ENCODE measurements at places on chromosomes 7 and 10.

DNA sequence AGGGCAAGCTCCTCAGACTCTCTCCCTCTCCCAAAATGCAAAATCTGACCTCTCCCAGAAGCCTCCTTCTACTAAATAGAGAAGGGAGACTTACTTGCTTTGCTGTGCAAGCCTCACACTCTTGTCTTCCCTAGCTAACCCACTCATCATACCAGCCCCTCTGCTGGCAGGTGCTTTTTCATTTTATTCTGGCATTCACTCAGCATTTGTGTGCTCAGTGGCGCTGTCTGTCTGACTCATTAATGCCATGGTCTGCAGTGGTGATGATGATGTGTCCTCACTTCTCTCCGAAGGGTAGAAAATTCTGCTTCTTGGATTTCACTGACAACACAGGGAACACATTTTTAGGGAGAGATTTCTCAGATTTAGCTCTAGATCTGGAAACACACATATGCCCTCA is 22.0 kb upstream of the BTRC start:
- no peak for DNase-seq

- no peak for DNase-seq
Measured at GRCh38 chr10:7756360-7756992, 31.3 kb downstream of the KIN start.

DNA sequence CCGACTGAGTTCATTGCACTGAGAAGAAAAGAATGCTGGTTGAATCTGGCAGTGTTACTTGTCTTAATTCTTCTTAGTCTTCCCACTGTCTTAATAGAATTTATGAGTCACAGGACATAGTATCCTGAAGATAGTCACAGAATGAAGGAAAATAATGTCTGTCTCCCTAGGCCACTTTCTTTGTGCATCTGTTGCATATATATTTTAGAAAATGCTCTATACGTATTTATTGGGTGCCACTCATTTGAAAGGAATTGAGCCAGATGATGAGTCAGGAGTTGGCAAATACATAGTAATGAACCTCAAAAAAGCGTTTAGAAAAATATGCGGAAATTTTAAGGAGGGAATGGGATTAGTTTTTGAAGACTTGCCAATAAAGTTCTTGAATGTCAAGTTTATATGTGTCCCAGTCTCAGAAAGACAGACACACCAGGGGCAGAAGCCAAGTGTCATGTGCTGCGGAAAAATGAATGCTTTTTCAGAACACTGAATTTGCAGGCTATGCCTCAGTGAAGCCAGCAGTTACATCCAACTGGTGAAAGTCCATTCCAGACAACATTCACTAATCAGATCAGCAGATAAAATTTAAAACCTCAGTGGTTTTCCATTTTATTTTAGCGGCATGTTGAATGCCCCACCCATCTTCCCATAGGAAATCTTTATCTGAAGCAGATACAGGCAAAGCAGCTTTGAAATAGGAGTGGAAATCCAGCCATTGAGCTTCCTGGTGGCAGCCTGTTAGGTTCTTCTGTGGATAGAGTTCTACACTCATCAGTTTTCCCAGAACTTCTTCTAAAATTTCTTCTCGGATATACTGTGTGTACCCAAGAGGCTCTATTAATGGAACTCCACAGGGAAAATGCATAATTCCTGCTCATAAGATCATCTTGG is 308.4 kb downstream of the BICC1 start:
- no peak for DNase-seq

DNA sequence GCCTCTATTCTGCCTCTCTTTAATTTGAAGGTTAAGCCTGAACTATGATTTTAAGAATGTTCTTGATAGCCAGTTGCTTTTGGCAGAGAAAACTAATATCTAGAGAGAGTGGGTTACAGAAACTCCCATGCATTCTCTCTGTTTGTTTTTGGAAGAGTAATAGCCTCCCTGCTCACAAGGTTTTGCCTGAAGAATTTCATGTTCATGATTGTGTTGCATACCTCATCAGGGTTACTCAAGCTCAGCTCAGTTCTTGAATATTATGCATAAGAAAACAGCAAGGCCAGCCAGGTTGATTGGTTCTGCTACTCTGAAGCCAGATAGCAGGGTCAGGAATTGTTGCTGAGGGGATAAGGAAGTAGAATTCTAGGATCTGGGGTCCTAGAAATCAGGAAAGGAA is 137.4 kb downstream of the MDFIC start:
- no peak for DNase-seq

GRCh38 chr10:128470321-128470965 is 344.2 kb upstream of the MKI67 start:
- no peak for DNase-seq

DNA sequence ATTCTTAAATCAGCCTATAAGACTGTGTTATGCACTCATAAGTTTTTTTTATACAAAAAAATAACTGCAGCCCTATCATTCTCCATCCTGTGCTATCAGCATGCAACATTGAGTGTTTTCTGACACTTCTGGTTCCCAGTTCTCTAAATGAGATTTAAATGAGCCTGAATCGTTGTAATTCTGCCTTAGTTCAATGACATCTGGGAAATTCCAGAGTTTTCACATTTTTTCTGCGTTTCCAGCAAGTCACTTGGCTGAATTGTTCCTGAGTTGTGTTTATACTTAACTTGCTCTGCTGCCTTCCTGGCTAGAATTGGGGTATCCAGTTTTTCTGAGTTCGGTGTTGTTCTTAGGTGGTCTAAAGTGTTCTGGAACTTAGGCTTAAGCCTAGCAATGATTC is 636.1 kb upstream of the FZD8 start:
- no peak for DNase-seq

- DNase-seq, result no peak
Measured at GRCh38 chr10:2334575-2334974, 597.2 kb upstream of the ADARB2 start.

- no peak for DNase-seq
Measured at GRCh38 chr7:96269246-96269994, 52.5 kb downstream of the SLC25A13 start.

GRCh38 chr7:128007303-128007680 is 23.9 kb downstream of the LRRC4 start:
- no peak for DNase-seq

- no peak for DNase-seq
Measured at GRCh38 chr10:103276896-103277712, at the start of gene INA. Gene INA (plus strand): TSS chr10:103277138. CDS start chr10:103277212, 74 bp downstream.

- DNase-seq, result no peak
Measured at GRCh38 chr7:145030754-145031153, 194.9 kb upstream of the TPK1 start.

- DNase-seq, result no peak
Measured at GRCh38 chr7:136293272-136293671, 316.1 kb upstream of the MTPN start.

GRCh38 chr7:46939558-46939957 is 642.4 kb downstream of the TNS3 start:
- no peak for DNase-seq

- DNase-seq, result no peak
Measured at GRCh38 chr10:57977262-57977661, 290.4 kb downstream of the IPMK start.

- no peak for DNase-seq
Measured at GRCh38 chr7:134485203-134485602, 26.3 kb upstream of the AKR1B1 start.

DNA sequence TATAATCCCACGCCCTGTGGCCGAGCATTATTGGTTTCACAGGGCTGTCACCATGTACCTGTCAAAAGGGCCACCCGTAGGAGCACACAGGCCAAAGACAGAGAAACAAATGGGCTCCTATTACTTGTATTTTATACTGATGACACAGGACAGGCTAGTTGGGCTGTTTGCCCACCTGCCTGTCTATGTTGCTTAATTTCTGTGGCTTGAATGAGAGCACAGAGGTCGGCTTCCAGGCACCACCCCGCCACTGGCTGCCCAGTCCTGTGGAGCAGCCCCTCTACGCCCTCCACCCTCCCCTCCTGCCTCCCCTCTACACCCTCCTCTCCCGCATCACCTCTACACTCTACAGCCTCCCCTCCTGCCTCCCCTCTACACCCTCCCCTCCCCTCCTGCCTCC is 652.9 kb downstream of the SDK1 start:
- DNase-seq, result no peak

GRCh38 chr7:11709196-11709595 is 122.8 kb downstream of the THSD7A start:
- DNase-seq, result no peak

DNA sequence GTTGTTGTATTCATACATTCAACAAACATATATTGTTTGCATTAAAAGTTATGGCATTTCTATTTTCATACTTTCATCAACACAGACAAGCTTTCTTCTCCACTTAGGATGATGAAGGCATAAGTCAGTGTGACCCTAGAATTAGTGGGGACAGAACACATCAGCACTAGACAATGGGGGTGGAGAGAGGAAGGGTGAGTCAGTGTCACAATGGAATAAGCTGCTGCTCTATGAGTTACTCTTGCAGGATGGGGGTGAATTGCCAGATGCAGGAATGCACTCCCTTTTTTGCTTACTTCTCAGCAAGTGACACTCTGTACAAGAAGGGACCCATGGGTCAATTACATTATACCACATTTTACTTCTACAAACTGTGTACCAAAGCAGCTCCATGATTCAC is 74.0 kb downstream of the DGKI start:
- DNase-seq, result no peak

DNA sequence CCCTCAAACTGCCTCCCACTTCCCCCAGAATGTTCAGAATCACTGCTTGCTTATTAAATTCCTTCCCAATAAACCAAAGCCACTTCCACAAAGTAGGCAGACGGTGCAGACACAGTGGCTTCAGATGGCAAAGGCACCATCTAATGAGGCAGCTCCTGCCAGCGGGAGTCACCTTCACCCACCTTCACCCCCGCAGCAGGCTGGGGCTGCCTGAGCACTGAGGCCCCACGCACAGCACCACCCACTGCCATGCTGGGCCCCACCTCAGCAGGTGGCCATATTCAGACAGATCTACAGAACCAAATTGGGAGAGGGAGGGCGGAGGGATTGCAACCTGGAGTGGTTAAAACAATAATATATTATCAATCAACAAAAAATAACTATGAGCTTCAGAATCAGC is 118.5 kb downstream of the GRID1 start:
- DNase-seq, result no peak

DNA sequence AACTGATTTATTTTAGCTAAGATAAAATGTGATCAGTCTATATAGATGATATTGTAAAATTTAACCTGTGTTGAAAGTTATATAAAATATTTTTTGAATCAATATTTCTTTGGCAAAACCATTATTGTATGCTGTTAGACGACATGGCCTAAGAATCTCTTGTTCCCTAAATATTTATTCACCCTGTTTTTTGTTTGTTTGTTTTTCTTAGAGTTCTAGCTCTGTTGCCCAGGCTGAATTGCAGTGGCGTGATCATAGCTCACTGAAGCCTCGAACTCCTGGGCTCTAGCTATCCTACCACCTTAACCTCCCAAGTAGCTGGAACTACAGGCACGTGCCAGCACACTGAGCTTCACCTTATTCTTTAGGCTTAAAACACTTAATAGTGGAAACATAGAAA is 410.7 kb downstream of the ARL4A start:
- no peak for DNase-seq

- DNase-seq, result no peak
Measured at GRCh38 chr7:85426487-85426960, 239.7 kb upstream of the SEMA3D start.

DNA sequence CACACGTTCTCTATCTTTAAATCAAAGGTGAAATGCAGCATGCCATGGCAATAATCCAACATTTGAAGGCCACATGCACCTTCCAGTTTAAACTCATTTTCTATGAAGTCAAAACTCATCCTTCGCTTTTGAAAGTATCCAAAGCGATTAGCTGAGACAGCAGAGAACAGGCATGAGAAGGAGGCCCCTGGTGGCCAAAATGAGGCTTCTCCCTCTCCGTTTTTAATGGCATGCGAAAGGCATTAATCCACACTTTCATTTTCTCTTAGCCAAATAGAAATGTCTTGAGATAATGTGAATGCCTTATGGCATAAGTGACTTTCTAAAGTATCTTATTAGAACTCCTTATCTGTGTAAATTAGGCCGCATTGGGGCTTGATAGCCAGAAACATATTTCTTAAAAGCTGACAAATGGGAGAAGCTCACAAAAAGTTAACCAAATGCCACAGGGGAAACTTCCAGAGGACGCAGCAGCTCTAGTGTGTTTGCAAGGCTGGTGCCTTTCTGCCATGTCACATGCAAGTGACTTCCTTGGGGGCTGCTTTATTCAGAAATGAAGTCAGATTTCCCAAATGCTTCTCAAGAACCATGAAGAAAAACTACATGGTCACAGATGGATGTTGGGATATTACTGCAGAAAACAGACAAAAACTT is 1189.6 kb downstream of the SORCS1 start:
- DNase-seq, result no peak

- no peak for DNase-seq
Measured at GRCh38 chr10:62755662-62756653, 48.6 kb upstream of the ADO start.

DNA sequence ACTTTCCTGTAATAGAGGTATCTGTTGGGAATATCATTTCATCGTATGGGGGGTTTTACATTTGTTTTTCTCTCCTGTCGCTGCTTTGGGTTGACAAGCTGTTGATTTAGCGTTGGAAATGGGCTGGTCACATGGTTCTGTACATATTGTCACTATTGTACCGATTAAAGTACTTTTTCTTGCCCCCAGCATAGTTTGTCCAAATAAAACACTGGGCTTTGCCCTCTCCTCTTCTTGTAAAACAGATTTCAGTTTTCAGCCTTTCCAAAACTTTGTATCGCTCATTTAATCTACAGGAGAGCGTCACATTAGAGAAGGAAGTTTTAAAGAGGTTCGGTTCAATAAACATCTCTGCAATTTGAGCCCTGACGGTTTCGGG is 4.0 kb downstream of the BMI1 start:
- no peak for DNase-seq

DNA sequence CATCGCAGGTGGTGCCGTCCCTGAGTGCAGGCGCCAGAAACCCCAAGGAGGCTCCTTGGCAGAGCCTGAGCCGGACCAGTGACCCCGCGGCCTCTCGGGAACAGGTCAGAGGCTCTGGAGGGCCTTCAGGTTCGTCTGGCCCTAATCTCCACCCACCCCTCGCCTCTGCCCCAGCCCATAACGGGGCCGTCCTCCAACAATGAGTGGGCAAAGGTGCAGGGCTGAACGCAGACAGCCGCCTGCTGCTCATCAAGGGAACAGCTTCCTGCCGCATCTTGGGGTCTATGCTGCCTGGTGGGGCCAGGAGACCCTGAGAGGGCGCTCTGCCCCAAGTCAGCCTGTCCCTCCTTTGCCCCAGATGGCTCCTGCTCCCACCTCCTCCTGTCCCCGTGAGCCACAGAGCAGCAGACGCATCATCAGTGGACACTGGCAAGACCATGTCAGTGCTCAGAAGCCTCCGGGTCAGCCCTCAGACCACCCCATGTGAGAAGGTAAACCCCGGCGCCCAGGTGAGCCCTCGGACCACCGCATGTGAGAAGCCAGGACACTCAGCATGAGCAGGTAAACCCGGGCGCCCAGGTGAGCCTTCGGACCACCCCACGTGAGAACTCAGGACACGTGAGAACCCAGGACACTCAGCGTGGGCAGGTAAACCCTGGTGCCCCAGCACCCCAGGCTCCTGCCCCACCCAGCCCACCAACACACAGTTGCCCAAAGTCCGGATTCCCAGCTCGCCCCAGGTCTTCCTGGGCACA is 142.0 kb downstream of the PTPRN2 start:
- DNase-seq, result no peak
